ENCODE measurements at places on chromosomes 13 and 19.
A peak's percentile ranks its signal among the peaks of the same experiment; 100 is the strongest.

- peak; percentile 53 for DNase-seq
Measured at GRCh38 chr19:40223135-40223822, 3.2 kb downstream of the CCNP start.

GRCh38 chr19:47901370-47901769, 15.3 kb upstream of the SULT2A1 start:
- DNase-seq = no peak

GRCh38 chr13:22141716-22142115, 470.8 kb downstream of the FGF9 start:
- no peak for DNase-seq

GRCh38 chr19:50500753-50501151, 10.2 kb downstream of the JOSD2 start:
- no peak for DNase-seq

GRCh38 chr19:33861950-33862349, 65.3 kb downstream of the KCTD15 start:
- no peak for DNase-seq

- DNase-seq = no peak
Measured at GRCh38 chr13:83386609-83387008, 495.7 kb downstream of the SLITRK1 start.

DNA sequence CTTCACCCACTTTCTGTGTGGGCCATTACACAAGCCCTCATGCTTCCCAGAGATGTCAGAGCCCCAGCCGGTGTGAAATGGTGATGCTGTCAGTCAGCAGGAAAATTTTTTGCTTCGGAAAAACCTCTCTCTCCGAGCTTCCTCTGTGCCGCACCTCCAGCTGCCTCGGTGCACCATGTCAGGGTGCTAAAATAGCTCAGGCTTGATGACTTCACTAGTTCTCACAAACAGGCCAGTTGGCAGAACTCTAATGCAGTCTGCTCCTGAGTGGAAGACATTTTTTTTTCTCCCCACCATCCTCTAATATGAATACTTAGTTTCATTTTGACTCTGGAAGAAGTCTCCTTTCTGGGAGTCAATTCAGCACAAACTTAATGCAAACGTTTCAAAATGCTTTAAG, 71.3 kb downstream of the KLF12 start:
- DNase-seq = no peak

DNA sequence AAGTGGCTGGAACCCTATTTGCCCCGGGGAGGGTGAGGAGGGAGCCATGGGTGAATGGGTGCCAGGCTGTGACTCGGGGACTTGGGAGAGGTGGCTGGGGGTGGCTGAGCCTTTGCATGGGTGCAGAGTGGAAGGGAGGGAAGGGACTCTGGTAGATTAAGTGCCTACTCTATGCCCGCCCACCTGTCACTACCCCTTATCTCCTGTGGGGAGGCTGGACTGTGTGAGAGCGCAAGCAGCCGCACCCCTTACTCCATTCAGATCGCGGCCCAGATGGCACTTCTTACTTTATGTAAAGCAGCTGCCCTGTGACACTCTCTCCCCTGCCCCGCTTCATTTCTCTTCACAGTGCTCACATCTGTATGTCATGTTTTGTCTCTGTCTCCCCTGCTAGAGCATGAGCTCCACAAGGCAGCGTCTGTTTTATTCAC, 2.9 kb downstream of the KASH5 start:
- DNase-seq = no peak

- DNase-seq = peak; percentile 42
Measured at GRCh38 chr19:34241513-34242337, 12.6 kb upstream of the GARRE1 start.

DNA sequence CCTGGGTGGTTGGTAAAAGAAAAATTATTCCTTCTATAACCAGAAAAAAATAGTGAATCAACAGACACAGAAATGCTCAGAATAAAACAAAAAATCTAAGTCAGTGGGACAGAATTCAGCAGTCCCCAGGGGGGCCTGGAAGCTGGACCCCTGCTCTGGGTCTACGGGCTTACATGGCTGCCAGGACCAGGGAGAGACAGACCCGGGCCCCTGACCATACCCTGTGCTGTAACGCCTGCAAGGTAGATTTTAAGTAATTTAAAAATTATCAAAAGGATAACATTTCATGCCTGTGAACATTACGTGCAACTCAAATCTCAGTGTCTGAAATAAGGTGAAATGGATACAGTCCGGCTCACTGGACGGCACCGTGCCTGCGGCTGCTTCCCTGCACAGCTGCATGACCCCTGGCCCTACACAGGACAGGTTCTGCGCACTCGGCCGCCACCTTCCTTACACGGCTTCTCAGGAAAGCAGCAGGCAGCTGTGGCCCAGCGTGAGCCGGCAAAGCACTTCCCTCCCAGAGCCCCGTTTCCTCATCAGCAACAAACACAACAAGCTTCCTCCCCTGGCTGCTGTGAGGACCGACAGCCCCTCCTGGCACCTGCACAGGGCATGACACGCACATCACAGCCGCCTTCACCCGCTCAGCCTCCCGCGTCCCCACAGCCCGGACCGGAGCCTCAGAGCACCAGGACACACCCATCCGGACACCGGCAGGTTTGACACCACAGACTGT, 22.2 kb downstream of the RASA3 start:
- DNase-seq = peak; percentile 89

DNA sequence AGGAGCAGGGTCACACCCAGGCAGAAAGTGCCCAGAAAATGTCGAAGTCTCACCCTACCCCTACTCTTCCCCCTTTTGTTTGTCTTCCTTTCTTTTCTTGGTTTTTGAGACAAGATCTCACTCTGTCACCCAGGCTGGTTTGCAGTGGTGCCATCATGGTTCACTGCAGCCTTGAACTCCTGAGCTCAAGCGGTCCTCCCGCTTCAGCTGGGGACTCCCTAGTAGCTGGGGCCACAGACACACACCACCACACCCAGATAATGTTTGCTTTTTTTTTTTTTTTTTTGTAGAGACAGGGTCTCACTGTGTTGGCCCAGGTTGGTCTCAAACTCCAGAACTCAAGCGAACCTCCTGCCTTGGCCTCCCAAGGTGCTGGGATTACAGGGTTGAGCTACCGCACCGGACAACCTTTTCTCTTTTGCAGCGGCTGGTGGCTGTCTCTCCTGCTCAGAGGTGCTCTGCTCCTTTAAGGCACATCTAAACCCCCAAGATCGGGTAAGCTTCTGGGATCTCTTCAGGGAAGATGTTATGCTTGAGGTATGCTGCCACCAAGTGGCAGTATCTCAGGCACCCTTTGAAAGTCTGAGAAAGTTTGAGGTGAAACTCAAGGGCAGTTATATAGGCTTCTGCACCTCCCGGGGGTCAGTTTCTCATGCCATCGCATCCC, 22.4 kb upstream of the EBI3 start:
- no peak for DNase-seq

DNA sequence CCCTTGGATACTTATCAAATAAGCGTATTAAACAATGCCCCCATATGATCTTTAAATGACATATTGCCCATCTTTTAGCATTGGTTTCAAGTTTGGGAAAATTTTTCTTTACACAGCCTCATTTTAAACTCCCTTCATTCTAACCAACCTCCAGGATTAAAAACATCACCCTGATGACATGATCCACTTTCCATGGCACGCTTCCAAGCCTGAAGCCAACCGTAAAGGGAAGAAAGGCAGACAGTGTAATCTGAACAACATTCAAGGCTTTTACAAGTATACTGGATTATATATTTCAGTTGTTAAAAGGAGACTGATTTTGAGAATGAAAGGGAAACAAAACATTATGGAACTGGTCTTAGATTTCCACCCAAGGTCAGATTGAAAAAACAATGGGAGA, 1721.9 kb downstream of the OLFM4 start:
- DNase-seq = no peak

GRCh38 chr13:53141336-53141735, 112.7 kb downstream of the OLFM4 start:
- no peak for DNase-seq

DNA sequence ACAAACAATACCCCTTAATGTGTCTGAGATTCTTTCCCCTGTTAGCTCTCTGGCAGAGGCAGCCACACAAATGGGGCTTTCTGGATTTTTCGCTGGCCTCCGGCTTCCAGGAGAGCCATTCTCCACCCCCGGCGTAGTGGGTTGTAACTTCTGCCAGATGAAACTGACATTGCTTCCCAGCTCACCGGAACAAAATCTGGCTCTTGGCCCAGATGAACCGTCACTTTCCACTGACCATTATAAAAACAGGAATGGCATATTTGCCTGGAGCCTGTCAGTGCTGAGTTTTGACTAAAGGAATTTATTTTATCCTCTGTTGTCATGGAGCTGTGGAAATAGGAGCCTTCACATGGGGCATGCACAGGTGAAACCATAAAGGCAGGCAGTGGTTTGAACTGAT, 120.6 kb upstream of the GPR12 start:
- no peak for DNase-seq

DNA sequence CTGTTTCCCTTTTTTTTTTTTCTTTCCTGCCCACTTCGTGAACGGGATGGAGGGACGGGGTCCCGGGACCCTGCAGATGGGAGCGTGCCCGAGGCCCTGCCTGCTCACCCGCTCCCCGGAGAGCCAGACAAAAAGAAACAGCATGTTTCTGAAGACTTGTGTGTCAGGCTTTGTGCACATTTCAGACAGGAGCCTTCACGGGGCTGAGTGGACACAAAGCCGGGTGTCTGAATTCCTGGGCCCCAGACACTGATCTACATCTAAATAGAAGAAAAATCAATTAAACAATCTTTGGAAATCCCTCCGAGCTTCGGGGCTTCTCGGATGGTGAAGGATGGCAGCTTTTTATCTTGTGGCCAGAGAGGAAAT, 4.2 kb downstream of the PGPEP1 start:
- no peak for DNase-seq

DNA sequence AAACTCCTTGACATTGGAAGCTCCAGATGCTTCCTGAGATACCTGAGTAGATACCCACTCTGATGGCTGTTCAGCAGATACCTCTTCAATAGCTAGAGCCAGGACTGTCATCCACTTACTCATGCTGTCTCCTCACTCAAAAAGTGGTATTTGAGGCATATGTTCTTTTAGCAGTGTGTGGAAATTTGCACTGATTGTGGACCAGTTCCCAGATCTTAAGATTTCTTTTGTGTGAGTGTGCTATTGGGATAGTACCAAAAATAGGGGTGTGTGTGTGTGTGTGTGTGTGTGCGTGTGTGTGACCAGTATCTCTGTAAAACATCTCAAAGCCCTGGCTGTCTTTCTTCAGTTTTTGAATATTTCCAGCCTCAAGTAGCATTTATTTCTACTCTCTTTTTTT, 108.3 kb downstream of the SLITRK5 start:
- no peak for DNase-seq

GRCh38 chr13:93769101-93769500, 542.5 kb downstream of the GPC6 start:
- no peak for DNase-seq

DNA sequence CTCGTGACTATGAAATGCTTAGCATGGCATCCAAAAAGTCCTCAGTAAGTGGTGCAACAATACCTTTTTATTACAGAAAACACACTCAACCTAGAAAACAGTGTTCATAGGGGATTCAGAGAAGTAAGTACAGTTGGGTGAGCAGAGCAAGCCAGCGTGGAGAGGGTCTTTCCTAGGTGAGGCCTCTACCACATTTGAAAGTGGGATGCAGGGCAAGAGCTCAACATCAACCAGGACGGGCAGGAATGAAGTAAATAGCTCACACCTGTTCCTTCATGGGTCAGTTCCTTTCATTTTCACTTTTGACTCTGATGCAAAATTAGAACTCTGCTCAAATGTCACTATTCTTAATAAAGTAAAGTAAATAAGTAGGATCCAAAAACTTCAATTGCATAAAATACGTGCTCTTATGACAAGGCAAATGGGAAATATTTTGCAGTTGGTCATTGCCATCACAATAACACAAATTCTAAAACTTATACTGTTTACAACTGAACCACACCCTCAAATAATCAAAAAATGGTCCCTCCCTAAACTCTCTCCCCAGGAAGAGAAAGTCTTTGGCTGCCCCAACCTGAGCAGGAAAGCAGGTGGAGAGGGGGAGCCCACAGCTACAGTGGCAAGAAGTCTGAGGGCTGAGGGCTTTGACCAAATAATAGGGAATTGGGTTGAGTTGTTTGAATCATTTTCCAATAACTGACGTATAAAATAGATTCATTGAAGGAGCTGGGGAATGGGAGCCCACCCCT, 20.2 kb downstream of the CHAMP1 start:
- no peak for DNase-seq

DNA sequence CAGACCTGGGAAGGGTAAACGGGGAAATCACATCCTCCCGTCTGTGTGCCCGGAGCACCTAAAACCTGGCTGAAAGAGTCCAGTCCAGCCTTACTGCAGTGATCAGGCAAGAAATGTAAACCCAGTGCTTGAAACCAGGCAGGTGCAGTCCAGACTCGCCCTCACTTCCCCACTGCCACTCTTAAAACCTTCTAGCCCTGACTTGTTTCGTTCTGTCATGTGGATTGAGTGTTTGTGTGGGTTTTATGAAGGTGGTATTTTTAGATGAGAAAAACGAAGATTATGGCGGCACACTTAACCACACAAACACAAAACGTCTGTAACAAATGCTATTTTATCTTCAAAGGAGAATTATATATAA, 839 bp upstream of the CKAP2 start:
- peak; percentile 33 for DNase-seq

GRCh38 chr19:4380254-4380727, 20.1 kb downstream of the SH3GL1 start:
- peak; percentile 73 for DNase-seq

GRCh38 chr13:105297839-105298238, 1237.6 kb downstream of the EFNB2 start:
- no peak for DNase-seq
